ENCODE measurements at places on chromosomes 2 and 18.

GRCh38 chr2:122868646-122869275 is 1113.3 kb downstream of the TSN start:
- DNase-seq = no peak

DNA sequence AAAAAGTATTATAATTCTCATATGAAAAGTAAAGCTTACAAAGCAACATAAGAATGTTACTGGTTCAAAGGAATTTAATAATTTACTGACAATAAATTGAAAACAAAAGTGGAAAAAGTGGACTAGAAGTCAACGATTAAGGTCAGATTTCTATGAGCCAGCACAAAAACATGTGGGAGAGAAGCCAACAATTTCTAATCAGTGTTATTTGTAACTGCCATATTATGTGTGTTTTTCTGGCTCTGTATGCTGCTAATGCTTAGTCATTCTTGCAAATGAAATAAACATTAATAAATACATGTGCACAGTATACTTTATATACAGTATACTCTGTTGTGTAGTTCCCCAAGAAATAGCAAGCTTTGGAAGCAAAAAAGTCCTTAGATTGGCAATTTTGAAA is 301.3 kb upstream of the RGPD4 start:
- DNase-seq = no peak

DNA sequence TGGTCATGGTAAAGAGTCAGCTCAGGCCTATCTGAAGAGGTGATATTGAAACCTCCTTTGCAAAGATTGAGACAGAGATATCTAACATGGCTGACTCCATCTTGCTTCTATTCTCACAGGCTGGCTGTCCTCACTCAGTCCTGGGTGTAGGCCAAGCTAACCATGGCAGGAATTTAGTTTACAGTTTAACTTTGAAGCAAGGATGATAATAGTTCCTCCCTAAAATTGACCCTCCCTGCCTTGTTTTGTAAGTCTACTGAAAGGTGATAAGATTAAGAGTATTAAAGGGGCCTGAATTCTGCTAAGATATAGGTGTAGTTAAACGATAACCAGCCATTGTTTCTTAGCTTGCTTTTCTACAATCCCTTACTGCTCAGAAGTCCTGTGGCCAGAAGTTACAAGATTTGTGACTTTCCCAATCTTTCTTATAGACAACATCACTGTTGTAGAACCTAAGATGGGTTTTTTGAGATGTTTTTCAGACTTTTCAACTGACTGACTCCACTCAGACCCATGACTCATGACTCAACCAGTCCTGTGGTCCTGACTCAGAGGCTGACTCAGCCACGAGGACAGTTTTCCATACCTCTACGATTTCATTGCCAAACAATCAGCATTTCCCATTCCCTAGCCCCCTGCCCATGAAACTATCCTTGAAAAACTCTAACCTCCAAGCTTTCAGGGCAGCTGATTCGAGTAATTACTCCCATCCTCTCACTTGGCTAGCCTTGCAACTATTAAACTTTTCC is 195.7 kb upstream of the SESTD1 start:
- DNase-seq = peak; percentile 41

DNA sequence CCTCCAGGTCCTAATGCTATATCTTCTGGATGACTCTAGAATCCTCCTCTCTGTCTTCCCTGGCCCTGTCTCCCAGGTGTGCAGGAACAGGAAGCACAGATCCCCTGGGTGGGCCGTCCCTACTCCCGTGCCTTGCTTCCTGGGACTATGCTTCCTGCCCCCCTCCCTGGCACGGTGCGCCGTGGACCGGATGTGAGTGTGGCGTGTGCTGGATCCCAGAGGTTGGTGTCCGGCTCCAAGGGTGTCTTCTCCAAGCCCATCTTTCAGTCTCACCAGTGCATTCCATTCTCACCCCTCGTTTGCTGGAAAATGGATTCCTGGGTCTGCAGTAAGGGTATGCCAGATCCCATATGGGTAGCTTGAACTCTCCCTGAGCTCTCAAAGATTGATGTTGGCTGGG is 144.4 kb upstream of the TWIST2 start:
- no peak for DNase-seq

- DNase-seq = peak; percentile 43
Measured at GRCh38 chr2:16613539-16614011, 52.1 kb downstream of the CYRIA start.

GRCh38 chr2:127118038-127118437 is 11.1 kb upstream of the BIN1 start:
- DNase-seq = no peak

- no peak for DNase-seq
Measured at GRCh38 chr2:230946429-230947234, 21.6 kb upstream of the GPR55 start.

DNA sequence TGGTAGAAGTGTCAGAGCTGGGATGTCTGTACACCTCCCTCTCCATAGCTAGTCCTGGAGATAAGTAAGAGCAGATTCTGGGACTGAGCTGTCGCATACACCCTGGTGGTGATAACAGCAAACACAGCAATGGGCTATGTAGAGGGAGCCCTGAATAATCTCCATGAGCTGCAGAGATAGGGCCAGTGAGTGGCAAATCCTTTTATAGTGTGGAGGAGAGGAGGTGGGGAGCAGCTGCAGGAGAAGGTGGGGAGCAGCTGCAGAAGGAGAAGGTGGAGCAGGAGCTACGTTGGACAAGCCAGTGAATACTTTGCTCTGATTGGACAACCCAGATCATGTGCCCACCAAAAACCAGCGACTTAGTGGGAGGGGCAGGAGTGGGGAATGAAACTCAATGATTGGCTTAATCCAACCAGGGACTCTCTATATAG is 85.5 kb downstream of the TMEM247 start:
- no peak for DNase-seq

- peak; percentile 16 for DNase-seq
Measured at GRCh38 chr2:127413782-127414637, 4.2 kb upstream of the PROC start.

- DNase-seq = no peak
Measured at GRCh38 chr2:101900375-101900774, 91.4 kb upstream of the IL1R2 start.

DNA sequence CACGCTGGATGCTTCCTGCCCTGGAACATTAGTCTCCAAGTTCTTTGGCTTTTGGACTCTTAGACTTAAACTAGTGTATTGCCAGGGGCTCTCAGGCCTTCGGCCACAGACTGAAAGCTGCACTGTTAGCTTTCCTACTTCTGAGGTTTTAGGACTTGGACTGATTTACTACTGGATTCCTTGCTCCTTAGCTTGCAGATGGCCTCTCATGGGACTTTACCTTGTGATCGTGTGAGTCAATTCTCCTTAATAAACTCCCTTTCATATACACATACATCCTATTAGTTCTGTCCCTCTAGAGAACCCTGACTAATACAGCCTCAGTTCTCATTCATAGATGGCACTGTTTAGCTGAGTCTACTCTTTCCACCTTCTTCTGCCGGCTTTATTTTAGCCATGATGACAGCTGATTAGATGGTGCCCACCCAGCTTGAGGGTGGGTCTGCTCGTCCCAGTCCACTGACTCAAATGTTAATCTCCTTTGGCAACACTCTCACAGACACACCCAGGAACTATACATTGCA is 389.1 kb downstream of the NYAP2 start:
- no peak for DNase-seq

DNA sequence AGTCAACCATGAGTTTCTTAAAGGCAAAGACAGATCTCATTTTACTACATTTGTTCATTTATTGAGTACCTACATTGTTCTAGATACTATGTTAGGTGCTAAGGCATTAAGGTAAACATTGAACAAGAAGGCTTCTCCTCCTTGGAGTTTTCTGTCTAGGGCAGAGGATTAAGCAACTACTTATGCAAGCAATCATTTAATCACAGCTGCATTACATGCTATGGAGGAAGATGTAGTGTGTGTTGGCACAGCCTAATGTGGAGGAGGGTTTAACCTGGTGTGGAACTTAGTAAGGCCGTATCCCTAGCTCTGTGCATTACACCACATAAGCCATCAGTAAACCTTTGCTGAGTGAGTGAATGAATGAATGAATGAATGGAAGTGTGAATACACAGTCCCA is 106.5 kb upstream of the MAP3K20 start:
- no peak for DNase-seq

GRCh38 chr18:58344861-58345463 is 283.9 kb downstream of the ALPK2 start:
- peak; percentile 50 for DNase-seq

DNA sequence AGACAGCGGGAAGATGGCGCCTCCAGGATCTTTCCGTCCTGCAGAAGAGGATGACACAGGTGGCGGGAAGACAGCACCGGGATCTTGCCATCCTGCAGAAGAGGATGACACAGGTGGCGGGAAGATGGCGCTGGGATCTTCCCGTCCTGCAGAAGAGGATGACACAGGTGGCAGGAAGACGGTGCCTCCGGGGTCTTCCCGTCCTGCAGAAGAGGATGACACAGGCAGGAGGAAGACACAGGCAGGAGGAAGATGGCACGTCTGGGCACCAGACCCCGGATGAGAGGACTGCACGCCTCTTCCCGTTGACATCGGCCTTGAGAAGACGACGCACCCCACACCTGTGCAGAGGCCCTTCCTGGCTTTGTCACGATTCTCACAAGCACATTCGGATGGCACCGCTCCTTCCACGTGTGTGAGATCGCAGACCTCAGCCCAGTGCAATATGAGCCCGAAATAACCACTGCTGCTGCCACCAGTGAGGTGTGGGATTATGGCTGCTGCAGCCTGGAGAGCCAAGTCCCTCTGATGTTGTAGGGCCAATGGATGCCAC is 79.4 kb upstream of the SNTG2 start:
- DNase-seq = no peak

DNA sequence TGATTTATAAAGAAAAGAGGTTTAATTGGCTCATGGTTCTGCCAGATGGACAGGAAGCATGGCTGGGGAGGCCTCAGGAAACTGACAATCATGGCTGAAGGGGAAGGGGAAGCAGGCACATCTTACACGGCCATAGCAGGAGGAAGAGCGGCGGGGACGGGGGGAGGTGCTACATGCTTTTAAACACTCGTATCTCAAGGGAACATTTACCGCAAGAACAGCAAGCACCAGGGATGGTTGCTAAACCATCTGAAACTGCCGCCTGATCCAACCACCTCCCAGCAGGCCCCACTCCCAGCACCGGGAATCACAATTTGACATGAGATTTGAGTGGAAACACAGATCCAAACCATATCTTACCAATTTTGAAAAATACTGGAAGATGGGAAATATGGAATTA is 362.8 kb downstream of the FBXO15 start:
- no peak for DNase-seq

DNA sequence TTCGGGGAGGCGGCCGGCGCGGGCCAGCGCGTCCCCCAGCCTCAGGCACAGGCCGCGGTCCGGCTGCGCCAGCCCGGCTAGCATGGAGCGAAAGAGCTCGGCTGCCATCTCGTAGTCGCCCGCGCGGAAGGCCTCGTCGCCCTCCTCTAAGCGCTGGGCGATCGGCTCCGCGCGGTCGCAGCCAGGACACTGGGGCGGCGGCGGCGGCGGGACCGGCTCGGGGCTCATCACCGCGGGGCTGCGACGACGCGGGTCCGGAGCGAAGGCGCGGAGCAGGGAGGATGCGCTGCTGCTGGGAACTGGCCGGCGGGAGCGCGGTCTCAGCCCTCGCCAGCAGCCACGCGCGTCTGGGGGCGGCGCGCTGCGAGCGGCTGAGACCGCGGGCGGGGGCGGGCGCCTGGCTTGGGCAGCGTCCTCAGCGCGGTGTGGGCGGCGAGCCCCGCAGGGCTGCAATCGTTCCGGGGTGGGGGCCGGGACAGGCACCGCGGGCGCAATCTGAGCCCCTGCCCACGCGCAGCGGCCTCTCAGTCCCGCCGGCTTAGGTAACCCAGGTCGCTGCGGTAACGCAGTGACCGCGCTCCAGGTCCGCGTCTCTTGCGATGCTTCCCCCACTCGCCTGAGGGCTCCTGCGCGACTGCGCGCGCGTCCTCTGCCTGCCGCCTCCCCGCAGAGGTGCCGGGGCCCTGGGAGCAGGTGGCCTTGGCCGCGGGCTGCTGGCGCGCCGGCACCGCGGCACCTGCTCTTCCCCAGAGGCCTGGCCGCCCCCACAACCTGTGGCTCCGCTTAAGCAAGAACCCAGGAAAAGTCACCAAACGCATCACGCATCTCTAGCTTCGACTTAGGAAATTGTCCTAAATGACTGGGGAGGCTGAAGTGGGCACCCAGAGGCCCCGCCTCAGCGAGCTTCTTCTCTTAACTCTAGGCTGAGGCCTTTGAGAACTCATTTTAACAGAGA is at the start of gene LONRF2:
TSS of gene LONRF2 (minus strand) at position 636 of the 955 bp plus-strand sequence. CDS start at position 228, 408 bp downstream.
- DNase-seq = peak; percentile 52

DNA sequence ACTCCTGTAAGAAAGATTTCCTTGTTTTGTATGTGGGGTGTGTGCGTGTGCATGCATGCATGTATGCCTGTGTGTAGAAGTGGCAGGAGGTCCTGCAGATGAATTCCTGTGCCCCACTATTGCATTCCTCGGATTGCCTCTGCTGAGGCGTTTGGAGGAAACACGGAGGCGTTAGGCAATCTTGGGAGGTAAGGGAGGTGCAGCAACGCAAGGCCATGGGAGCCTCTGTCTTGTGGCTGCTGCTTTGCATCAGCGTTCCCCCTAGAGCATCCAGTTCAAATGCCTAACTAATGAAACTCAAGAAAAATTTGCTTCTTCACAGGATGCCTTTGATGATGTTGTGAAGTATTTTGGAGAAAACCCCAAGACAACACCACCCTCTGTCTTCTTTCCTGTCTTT is 80.0 kb downstream of the PRPF40A start:
- no peak for DNase-seq

DNA sequence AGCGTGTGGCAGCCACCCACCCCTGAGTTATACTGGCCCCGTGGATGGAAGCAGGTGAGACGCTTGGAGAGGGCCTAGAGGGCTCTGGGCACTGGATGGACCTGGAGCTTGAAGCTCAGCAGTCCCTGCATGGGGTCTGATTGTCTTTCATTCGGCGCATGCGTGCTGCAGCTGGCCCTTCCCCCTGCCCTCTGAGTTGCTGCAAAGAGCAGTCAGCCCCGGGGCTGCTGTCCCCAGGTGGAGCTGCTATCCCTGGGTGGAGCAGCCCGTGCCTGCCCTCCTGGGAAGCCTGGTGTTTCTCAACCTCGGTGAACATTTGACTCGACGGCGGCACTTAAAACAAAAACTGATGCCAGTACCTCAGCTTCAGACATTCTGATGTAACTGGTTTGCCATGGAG is 29.6 kb downstream of the IGFBP5 start:
- peak; percentile 79 for DNase-seq

DNA sequence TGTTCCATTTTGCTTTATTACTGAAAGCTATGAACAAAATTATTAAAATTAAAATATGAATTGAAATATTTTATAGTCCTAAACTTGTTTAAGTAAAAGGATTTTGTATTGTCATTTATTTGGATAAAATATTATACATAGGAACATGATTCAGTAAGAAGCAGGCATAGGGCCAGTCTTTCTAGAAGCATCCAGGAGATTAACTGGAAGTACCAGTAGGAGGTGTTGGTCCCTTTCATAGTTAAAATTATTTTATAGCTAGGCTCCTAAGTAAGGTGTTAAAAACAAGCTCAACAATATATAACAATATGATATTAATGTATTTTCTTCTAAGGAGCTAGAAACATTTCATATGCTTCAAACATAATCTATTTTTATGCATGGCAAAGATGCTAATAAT is 43.7 kb downstream of the FIGN start:
- DNase-seq = no peak

- no peak for DNase-seq
Measured at GRCh38 chr2:9167718-9168657, 38.6 kb upstream of the ASAP2 start.

Data from stomach (tissue), 19 donors.